ENCODE measurements at places on chromosomes 11 and 22.

DNA sequence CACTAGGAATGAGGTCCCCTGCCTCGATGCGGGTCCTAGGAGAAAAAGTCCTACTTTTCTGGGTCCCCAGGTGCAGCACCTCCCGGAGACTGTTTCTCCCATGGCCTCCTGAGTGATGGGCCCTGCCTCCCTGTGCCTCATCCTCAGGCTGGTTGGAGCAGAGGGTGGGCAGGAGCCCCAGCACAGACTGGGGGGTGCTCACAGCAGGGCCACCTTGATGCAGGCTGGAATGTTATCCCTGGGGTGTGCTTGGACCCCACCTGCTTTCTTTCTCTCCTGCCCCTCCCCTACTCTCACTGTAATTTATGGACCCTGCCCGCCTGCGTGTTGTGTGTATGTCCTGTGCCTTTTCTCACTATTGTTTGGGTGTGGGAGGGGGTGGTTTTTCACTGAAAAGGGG is 8.1 kb downstream of the SHISA8 start:
- DNase-seq = no peak

DNA sequence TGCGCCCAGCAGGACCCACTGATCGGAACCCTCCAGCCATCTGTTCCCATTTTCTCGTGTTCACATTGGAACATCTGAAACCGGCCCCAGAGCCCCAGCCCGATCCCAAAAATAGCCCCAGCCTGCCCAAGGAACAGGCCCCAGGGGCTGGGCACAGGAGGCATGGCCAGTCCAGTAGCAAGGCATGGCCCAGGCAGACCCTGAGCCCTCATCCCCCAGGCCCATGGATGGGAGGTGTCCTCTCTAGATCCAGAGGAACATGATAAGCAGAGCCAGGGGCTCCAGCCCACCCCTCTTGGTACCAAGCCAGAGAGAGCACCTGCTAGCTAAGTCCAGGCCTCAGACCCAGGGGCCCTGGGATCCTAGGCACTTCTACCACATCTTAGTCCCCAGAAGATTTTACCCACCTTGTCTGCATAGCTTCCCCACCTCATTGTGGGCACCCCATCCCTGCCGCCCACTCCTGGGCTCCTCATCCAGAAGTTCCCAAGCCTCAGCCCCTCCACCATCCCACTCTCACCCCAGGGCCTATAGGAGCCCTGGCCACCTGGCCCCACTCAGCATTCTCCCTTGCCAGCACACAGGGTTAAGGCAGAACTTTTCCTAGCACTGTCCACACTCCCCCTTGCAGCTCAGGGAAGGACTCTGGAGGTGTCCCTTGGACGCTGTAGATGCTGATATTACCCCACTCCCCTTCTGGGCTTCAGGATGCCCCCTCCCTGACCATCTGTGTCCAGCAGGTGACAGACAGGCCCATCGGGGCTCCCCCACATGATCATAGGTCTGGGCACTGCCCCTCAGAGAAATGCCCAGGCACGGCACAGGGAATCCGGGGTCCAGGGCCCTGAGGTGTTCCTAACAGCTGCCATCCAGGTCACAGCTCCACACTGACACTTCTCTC is 9.5 kb downstream of the BCL9L start:
- no peak for DNase-seq

- no peak for DNase-seq
Measured at GRCh38 chr11:11209967-11210366, 143.1 kb downstream of the CSNK2A3 start.

GRCh38 chr11:7936615-7937014 is 4.9 kb downstream of the OR10A3 start:
- DNase-seq = no peak

GRCh38 chr11:29395555-29396072 is 621.2 kb downstream of the KCNA4 start:
- DNase-seq = no peak

- no peak for DNase-seq
Measured at GRCh38 chr11:32396991-32397390, 38.3 kb downstream of the WT1 start.

All from NB4 (cell line).